ENCODE measurements at places on chromosomes 3 and 15. TPM values are rescaled to one million over a fixed set of nuclear protein-coding genes. Genes with fewer than 3 reads are reported as not detected.
A peak's percentile ranks its signal among the peaks of the same experiment; 100 is the strongest.

STRIT1 gene
- not detected for total RNA-seq

KNG1 gene
- not detected for total RNA-seq

SEMA6D gene
- total RNA-seq: not detected

GABRA5 gene
- not detected for total RNA-seq

INTS14 gene
- total RNA-seq: 51.8 TPM

METTL6 gene
- total RNA-seq: 8.7 TPM

ITPKA gene
- total RNA-seq: 7.3 TPM

RTP4 gene
- 0.23 TPM for total RNA-seq

GOLGA8J gene
- not detected for total RNA-seq

TMEM87A gene
- 63.8 TPM for total RNA-seq

TMEM212 gene
- 0.05 TPM for total RNA-seq

CASR gene
- total RNA-seq: not detected

SPESP1 gene
- not detected for total RNA-seq

- peak; percentile 84 for DNase-seq
Measured at GRCh38 chr3:197298945-197299854, 788 bp upstream of the DLG1 start.

DNA sequence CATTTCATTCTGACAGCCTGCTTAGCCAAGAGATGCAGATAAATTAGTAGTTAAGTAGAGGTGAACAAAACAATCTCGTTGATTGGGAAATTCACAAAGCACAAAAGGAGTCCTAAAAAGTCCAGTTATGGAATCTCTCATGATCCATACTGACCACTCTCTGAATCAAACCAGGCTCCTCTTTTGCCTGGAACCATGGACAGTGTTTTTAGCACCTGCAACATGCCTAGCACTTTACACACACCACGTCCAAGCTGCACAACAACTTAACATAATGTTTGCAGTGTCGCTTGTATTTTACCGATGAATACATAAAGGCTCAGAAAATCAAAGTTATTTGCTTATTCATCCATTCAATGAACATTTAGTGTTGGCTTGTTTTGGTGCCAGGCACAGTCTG, 101.8 kb upstream of the ST8SIA2 start:
- no peak for DNase-seq

GRCh38 chr3:105752791-105753415, 115.9 kb downstream of the CBLB start:
- no peak for DNase-seq

GRCh38 chr3:58141766-58142345, 68.9 kb downstream of the DNASE1L3 start:
- DNase-seq: no peak

DNA sequence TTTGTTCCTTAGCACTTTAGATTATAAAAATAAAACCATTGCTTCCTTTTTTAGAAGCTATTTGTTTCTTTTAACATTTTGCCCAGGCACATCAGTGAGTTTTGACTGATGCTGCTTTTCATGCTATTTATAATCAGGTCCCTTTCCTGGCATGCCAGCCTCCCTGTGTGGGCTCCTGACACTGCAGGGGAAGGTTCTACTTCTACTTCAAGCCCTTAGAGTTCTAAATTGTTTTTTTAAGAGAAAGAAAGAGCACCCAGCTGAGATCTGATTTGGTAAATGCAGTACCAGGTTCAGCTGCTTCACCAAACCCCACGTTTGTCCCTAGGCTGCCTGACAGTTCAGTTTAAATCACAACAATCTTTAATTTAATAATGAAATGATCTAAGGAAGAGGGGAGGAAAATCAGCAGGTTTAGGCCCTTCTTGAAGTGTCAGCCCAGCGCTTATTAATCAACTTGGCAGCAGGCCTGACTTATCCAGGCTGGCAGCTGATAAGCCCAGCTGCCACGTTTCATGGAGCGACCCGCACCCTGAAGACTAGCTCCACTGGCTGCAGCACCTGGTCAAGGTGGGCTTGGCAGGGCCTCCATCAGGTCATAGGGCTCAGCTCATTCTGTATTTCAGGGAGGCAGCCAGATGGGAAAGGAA, 29.0 kb downstream of the HGD start:
- no peak for DNase-seq

DNA sequence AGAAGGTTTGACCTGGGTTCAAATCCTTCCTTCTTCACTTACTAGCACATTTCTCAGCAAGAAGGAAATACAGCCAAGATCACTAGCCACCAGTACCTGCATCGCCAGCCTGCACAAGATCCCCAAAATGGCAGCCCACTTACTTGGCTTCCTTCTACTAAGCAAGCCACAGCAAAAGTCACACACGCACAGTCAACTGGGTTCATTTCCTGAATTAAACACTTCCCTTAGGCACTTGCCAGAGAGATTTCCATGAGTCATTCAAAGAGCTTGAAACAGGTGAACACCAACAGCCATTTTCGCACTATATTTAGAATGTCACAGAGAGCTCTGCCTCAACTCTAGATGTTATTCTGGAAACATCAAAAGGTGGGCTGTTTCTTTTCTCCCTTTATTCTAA, 42.6 kb downstream of the MGLL start:
- no peak for DNase-seq

- no peak for DNase-seq
Measured at GRCh38 chr3:57031631-57032541, 28.6 kb upstream of the SPATA12 start.

GRCh38 chr3:29410660-29411405, 130.0 kb downstream of the RBMS3 start:
- DNase-seq: no peak

- DNase-seq: no peak
Measured at GRCh38 chr3:155549087-155549486, 195.8 kb downstream of the PLCH1 start.

DNA sequence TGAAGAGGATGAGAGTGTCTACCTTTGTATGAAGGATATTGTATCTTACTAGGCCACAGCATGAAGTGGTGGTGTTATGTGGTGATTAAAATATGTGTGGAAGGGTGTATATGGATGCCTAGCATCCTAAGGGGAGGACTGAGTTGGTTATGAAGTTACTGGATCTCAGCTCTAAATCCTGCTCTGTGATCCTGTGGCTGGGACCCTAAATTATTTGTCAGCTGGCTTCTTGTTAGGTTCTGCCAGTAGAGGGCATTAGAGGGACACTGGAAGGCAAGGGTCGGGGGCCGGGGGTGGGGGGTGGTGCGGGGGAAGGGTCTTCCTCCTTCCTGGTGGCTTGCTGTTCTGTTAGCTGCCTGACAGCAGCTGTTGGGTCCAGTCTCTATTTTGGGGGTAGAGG, 34.9 kb downstream of the MORF4L1 start:
- no peak for DNase-seq

- DNase-seq: no peak
Measured at GRCh38 chr15:95429345-95429744, 901.2 kb upstream of the NR2F2 start.

DNA sequence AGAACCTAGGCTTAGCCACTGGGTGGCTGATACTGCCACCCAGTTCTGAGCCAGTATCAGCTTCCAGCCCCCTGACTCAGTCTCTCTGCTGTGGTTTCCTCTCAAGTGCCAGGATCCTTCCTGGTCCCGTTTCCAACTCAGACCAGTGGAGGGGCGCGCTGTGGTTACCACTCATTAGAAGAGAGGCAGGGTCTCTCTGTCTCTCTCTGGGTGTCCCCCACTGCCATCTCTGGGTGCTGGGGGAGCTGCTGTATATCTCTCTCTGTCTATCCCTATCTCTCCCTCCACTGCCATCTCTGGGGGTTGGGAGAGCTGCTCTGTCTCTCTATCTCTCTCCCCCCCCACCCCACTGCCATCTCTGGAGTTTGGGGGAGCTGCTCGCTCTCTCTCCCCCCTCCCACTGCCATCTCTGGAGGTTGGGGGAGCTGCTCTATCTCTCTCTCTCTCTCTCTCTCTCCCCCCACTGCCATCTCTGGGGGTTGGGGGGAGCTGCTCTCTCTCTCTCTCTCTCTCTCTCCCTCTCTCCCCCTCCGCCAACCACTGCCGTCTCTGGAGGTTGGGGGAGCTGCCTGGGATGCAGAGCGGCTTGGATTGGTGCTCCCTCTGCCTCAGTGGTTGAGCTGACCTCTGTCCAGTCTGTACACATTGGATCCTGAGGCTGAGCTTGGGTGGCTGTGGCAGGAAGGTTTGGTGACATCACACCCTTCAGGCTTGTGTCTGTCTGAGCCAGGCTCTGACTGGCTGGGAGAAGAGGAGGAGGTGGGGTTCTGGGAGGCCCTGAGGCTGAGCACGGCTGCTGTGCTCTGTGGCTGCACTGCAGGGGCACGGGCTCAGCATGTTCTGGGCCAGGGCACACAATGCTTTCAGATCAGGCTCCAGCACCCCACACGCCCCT, 98.9 kb downstream of the APBA2 start:
- no peak for DNase-seq

DNA sequence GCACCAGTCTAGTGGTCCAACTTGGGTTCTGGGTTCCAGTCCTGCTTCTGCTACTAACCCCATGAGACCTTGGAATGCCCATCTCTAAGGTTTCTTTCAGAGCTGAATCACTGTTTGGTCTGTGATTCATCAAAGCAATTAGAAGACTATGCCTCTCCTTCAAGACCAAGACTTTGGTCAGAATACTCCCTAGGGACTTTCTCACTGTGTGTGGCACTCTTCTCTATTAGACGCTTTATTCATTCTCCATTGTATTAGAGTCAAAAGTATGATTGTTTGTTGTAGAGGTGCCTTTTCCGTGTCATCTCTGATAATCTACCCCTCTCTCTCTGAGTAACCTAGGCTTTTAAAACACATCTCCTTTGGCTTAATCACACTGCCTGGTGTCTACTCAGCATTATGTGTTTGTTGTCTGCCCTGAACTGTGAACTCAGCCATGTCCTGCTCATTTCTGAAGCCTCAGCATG, 90.5 kb downstream of the LPP start:
- DNase-seq: peak; percentile 33

DNA sequence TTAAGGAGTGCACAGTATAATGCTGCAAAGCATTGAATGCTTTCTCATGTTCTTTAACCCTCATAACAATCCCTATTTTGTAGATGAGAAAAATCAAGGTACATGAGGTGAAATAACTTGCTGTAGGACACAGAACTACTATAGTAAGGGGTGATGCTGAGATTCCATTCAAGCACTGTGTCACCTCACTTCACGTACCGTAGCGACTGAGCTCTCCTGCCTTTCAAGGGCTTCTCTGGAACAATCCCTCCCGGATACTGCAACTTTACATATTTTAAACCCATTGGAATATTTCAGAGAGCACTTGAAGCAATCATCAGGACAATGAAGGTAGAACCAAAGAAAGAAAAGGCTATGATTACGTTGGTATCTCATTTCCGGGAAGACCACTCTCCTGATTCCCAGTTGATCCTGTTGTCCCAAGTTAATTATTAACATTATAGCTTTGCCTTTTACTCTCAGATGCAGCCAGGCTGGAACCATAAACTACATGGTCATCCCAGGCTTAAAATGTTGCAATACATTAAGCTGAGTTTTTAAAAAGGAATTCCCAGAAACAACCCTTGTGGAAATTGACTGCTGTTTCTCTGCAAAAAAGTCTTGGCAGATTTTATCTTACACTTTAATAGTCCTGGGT, 252.2 kb upstream of the IGF1R start:
- no peak for DNase-seq

DNA sequence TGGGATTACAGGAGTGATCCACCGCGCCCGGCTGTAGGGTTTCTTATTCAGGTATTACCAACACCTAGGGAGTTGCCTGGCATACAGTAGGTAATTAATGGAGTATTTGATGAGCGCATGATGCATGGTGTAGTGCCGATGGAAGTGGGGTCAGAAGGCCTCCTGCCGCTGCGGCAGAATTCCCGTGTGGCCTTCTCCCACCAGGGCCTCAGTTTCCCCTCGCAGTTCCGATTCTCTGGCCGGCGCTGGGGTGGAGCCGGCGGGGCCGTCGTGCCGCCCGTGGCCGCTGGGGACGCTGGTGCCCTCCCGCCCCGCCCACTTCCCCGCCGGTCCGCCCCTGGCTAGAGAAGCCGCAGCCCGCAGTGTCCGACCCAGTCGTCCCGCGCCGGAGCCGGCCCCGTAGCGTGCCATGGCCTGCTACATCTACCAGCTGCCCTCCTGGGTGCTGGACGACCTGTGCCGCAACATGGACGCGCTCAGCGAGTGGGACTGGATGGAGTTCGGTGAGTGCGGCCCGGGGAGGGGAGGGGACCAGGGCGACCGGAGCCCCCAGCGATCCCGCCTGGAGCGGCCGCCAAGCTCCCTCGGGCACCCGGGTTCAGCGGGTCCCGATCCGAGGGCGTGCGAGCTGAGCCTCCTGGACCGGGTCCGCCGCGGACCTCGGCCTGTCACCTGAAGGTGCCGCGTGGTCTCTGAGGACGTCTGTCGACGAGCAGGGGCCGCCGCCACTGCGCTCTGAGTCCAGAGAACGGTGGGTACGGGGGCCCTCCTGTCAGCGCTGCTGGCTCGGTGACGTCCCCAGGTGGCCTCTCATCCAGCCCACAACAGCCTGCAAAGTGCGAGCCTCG, at the start of gene IRAK2:
TSS of gene IRAK2 (plus strand) at position 374 of the 848 bp plus-strand sequence. CDS start at position 410, 36 bp downstream.
- DNase-seq: peak; percentile 63

DNA sequence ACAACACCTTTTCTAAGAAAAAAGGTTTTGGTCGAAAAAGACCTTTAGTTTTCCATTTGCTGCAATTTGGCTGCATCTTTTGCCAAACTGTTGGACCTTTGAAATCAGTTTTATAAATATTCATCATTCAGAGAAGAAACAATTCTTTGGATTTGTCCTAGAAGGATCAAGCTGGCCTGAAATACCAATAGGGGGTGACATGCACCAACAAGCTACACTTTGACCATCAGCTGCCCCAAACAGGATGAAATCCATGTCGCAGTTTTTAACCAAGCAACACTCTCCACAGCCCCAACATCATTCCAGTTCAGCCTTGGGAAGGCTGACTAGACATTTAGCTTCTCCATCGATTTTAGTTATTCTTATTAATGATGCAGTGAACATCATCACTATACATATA, 9.8 kb downstream of the RPL15 start:
- DNase-seq: peak; percentile 7

- no peak for DNase-seq
Measured at GRCh38 chr3:188876370-188876769, 295.4 kb upstream of the TPRG1 start.

GRCh38 chr3:12904951-12905315, 63.6 kb upstream of the RPL32 start:
- DNase-seq: no peak

DNA sequence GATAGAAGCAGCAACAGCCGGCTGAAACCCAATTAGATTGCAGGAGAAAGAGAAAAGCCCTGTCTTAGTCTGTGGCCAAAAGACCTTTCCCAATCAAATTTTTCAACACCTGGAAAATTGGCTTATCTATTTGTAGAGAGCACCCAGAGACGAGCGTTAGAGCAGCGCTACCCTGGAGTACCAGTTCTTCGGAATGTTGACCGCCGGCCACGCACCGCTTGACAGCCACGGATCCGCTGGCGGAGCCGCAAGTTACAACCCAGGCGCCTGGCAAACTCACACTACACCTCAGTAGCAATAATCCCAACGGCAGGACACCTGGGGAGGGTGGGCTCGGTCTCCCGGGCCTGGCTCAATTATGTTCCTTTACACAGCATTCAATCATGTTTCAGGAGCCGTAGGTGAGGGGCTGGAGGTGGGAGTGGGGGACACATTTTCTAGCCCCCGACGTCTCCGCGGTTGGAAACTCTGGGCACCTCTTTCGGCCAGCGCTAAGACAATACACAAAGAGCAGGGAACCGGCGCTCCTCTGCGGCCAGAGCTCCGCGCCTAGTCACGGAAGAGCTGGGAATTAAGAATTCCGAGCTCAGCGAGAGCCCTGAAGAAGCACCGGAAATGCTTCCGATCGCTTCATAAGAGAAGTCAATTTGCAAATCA, 1.2 kb downstream of the MB21D2 start:
- peak; percentile 50 for DNase-seq
